Amygdala (tissue), 56 donors: ENCODE measurements at places on chromosomes 7 and 10.

GRCh38 chr10:48507933-48508790, 96.7 kb downstream of the ARHGAP22 start:
- DNase-seq: no peak

DNA sequence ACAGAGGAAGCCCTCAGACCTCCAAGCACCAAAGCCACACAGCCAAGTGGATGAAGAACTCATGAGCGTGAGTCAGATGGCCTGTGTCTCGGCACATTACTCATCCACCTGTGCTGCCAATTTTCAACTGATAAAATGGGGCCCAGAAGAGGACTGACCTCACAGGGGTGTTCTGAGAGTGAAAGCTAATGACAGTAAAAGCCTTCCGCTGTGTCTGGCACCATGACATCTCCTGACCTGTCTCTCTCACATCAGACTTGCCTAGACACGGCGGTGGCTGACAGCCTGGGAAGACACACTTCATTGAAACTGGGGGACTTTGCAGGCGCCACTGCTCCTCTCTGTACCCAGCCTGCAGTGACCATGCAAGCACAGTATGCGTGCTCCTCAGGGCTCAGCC, 8.3 kb upstream of the SLC18A3 start:
- DNase-seq: no peak

DNA sequence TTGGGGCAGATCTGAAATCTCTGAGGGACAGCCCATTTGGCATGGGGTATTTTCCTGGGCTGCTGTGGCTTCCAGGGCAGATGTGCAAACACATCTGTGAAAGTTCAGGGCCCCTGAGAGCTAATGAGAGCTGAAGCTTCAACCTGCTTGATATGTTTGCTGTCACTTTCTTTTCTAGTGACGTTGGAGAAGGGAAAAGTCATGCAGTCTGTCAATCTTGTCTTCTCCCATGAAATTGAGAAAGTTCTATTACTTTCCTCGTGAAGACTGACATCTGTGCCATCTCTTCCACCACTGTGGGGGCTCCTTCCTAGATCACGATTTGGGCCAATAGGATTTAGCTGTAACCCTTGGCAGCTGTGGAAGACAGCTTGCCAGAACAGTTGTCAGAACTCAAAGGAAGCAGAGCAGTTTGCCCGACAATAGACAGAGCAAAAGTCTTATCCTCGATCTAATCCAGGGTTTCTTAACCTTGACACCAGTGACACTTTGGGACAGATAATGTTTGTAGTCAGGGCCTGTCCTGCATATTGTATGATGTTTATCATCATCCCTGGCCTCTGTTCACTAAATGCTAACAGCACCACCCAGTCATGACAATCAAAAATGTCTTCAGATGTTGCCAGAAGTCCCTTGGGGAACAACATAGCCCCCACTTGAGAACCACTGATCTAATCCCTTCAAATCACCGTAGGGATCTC, 586.5 kb downstream of the LRMDA start:
- DNase-seq: no peak

GRCh38 chr10:132689721-132690360, 96.1 kb downstream of the NKX6-2 start:
- DNase-seq: no peak

GRCh38 chr10:28326516-28327490, 23.9 kb upstream of the MPP7 start:
- no peak for DNase-seq

DNA sequence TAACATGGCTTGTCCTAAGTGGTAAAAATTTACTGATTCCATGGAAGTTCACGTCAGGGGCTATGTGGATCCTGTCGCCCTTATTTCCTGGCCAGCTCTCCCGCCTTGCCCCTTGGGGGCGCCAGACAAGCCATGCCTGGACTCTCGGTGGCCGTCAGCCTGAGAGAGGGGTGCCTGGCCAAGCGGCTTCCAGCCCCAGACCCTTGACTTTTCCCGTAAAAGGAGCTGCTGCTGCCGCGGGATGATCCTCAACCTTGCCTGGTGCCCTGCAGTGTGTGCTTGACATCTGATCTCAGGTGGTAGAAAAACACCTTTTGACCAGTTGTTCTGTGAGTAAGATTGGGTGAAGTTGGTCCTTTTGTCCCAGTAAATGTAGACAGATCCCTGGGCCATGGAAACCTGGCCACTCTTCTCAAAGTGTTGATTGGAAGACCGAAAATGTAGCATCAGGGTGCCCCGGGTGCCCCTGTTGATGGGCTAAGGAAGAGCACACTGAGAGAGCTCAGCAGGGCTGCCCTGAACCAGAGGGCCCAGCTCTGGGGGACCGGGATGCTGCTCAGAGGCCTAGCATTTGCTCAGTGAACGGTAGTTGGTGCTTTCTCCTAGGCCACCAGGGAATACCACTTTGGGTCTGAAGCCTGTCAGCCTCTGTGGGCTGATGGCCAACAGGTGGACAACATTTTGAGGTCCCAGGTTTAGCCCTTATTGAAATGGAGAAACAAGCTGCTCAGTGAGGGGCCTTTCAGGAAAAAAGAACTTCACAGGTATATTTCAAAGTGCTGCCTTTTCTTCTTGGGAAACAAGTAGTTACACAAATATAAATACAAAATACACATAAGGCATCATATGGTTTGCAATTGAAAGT, 162.5 kb downstream of the LRMDA start:
- DNase-seq: no peak

- no peak for DNase-seq
Observed at GRCh38 chr7:39294022-39294421, 272.2 kb upstream of the YAE1 start.

DNA sequence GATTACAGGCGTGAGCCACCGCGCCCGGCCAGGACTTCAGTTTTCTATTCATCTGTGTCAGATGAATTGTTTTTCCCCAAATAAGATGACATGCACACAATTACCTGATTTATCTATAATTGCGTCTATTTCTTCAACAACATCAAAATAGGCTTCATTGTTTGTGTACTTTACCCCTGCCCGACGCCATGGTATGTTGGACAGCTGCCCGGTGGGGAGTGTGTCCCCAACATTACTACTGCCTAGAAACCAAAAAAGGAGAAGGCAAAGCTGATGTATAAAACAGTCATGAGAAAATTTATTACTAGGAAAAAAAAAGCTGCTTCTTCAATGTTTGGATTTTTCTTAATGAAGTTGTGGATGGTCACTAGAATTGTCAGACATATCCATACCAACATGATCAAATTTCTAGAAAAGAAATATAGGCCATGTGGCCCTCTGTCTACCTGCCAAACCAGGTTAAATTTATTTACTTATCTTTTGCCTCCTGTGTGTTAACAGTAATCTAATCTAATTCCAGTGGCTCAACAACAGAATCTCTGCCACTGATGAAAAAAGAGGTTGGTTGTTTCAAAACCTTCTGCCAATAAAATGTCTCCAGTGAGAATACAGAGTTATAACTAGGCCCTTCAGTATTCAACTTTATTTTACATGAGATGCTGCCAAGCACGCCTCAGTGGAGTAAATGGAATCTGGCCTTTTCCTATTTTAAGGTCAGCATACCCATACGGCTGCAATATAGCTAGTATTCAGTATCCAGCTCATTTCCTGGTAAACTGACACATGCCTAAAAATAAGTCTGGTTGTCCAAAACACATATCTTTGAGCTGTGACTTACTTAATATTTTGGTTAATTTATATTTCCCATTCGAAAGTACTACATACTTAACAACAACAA, 16.5 kb downstream of the AP3M1 start:
- DNase-seq: no peak

DNA sequence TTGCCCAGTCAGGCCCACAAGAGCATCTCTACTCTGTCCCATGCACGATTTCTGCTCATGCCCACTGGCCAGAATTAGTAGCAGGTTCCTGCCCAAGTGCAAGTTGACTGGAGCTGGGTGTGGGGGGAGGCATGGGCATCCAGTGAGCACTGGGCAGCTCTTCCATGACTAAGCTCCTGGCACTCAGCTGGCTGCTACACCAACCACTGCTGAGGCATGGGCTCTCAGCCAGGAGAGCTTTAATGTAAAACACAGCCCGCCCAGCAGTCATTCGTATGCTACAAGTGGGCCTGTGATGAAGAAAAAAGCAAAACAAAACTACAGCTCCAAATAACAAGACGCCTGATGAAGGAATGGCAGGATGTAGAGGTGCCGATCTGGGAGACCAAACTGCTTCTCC, 335.4 kb upstream of the PFKP start:
- no peak for DNase-seq

DNA sequence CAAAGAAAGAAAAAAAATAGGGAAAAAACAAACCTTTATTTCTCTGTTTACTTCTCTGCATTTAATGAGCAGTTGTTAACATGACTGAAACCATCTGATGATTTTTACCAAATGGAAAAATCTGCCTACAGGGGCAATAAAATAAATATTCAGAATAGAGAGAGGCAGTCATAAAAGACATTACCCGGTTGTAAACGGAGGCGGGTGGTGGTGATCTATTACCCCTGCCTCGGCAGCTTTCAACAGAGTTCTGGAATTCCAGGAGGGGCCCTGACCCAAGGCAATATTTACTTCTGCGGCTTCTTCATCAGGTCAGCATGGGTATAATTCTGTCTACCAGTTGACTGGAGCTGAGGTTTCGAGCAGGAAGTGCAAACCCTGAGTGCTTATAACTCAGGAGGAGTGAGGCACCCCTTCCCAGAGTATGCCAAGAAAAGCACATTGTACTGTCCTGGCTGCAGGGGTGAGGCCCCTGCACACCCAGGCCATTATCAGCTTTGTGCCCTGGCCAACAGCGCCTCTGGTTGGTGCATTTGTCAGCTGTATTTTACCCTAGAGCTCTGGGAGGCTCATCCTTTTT, 8.2 kb upstream of the CXCL12 start:
- no peak for DNase-seq

- no peak for DNase-seq
Observed at GRCh38 chr10:133357285-133358161, at the start of gene FUOM. TSS of gene FUOM (minus strand) at chr10:133358019. CDS start at chr10:133358007, 12 bp downstream.

DNA sequence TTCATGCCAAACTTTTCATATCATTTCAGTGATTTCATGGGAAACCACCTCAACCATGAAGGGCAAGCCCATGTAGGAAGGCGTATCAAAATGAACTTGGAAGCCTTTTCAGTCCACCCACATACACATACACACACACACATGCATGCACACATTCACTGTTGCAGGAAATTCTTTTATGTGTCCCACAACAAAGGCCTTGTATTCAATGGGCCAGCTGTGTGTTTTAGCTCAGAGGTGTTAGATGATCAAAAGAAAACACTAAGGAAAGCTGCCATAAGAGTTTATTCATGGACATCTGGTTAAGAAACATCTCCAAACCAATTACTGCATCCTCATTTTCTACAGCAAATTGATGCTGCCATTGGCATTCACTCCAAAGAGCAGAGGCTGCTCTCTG, 74.4 kb upstream of the STK17A start:
- no peak for DNase-seq

DNA sequence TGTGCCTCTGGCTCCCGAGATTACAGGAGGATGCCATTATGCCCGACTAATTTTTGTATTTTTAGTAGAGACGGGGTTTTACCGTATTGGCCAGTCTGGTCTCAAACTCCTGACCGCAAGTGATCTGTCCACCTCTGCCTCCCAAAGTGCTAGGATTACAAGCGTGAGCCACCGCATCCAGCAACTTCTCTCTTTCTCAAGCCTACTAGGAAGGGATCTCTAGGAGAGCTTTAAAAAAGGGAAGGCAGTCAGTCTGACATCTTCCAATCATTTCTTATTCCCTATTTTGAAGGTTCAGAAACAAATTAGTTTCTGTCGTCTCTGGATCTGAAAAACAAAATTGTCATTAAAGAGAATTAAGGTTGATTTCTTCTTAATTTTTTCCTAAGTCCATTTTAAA, 2.5 kb upstream of the TMEM26 start:
- no peak for DNase-seq

GRCh38 chr10:92125144-92125543, 165.7 kb downstream of the CPEB3 start:
- DNase-seq: no peak

DNA sequence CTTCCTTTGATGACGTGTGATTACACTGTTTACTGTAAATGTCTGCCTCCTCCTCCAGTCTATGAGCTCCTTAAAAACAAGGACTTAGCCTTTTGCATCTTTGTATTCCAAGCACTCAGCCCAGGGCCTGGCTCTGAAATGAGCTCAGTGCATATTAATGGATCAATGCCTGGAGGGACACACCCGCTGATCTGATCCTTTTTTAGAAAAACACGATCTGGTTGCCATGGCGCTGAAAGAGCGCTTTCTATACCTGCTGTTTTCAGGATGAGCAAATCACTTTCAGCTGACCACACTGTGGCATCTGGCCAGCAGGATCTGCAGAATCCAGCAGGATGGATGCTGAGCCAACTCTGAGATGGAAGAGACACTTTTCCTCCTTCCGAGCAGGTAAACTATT, 37.8 kb upstream of the GARS1 start:
- no peak for DNase-seq

- no peak for DNase-seq
Observed at GRCh38 chr7:114183311-114184088, 231.1 kb upstream of the FOXP2 start.

DNA sequence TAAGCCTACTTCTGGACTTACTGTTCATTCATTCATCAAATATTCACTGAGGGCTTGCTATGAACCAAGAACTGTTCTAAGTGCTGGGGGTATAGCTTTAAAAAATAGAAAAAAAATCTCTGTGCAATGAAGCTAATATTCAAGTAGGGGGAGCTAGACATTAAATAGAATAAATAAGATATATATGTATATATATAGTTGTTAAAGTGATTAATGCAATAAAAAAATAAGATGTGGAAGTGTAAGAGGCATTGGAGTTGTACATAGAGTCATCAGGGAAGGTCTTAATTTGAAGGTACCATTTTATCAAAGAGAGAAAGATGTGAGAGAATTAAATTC, 181.2 kb upstream of the AGR3 start:
- no peak for DNase-seq

DNA sequence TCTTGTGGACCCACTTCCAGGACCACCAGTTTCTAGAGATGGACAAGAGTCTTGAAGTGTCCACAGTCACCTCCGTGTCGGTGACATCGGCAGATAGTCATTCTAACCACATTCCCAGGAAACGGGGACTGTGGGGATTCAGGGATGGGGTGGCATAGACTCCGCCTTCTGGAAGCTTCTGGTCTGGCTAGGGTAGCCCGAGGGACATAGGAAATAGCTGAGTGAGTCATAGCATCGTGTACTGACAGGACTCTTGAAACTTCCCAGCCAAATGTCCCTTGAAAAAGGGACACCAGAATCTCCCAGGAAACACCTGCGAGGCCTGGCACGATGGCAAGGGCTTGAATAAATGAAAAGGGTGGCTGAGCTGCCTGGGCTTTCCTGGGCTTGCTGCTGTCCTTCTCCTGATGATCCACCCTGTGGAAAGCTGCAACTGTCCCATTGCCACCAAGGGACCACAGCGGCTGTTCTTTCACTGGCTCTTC, 84.1 kb upstream of the LRRC4 start:
- DNase-seq: no peak

DNA sequence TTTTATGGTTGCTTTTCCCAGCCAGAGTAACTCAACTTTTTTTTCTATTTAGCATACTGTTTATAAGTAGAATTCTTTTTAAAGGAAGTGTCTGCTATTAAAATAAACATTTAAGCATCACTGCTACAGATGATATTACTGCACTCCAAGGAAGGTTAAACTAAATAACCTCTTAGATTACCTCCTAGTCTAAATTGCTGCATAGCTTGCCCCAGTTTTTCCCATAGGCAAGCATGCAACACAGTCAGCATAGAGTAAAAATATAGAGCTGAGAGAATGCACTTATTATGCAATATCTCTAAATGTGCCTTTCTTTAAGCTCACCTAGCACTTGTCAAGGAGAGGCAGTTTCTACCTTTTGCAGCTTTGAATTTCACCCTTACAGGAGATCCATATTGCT, 1392.4 kb upstream of the CELF2 start:
- no peak for DNase-seq
